Right lung (tissue), 10 donors: ENCODE measurements at places on chromosomes 3 and 15. TPM values are rescaled to one million over a fixed set of nuclear protein-coding genes. Genes with fewer than 3 reads are reported as not detected.
A peak's percentile ranks its signal among the peaks of the same experiment; 100 is the strongest.

DNA sequence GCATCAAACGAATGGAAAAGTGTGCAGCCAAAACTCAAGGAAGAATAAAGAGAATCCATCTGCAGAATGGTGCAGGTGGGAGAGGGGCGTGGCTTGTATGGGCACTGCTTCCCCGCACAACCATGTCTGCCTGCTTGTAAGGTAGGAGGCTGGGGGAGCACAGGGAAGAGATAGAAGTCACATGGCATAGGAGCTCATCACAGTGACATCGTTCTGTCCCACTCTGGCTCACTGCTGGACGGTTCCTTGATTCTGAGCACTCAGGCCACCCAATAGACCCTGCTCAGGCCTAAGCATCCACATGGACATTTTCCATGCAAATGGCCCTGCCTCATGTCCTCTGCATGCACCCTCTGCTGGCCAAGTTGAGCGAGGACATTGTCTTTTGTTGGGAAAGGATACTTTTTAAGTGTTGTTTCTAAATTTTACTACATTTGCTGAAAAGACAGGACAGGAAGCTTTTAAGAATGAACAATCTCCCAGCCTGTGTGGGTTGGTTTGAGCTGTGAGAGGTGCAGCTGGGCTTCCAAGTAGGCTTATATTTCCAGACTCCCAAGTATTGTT is 3.1 kb downstream of the MYLK start:
- peak; percentile 13 for DNase-seq

DNA sequence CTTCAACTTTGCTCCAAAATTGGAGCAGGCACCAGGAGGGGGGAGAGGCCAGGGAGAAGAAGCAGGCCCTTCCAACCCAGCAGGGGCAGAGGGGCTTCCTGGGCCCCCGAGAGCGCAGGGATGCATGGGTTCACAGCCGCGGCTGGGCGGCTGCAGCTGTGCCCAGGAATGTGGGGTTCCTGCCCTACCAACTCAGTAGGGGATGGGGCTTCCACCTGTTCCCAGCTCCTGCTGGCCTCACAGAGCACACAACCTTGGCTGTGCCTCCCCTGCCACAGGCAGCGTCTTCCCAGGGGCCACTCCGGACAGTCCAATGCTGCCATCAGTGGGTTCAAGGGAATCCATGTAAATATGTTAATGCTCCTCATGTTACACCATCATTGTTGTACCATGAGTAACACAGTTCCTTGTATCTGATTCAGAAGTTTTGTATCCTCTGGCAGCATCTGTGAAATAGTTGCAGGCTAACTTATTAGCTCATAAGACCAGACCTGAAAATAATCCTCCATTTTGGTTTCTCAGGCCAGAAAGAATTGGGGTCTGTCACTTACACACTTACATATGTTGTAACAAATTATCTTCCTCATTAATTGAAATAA is 12.1 kb upstream of the SIAH2 start:
- DNase-seq = no peak

DNA sequence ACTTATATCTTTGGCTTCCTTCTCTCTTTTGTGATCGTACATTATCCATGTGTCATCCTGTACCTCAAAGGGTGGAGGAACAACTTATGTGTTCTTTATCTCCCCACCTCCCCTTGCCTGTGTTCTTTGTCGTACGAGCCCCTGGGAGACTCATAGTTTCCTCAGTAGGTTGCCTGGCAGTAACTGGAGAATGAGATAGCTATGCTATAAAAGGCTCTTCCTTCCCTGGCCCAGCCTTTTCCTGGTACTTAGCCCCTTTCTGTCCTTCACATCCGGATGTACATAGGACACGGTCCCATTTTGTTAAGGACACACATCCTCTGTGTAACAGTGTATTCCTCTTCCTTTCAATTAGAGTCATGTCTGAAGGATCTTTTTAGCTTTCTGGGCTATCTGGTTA is 32.1 kb downstream of the PLCL2 start:
- no peak for DNase-seq

DNA sequence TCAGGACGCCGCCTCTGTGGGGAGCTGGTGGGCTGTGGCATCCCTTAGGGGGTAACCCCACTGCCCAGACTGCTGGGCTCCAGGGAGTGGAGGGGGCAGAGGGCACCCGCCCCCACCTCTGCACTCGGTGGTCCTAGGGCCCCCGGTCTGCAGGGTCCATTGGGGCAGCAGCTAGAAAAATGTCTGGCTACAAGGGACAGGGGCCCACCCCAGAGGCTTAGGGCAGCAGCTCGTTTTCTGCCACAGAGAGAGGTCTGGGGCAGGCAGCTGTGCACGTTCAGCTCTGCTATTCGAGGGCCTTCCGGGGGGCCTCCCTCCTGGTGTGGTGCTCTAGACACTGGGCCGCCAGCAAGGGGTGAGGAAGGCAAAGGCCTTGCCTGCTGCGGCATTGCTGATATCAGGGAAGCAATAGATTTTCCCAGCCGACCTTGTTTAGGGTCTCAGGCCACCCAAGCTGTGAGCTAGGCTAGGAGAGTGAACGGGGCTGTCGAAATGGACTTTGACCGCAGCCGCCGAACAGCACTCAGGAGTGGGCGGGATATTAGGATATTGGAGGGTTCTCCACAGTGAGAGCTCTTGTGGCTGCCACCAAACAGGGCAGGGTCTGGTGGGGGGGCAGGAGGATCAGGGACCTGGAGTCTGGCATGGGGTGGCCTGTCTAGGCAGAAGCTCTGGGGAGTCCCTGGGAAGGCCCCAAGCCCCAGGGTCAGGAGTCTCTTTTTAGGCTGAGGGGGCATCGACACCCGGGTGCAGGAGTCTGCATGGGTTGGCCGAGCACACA is 61.4 kb upstream of the KLF13 start:
- DNase-seq = no peak

- no peak for DNase-seq
Observed at GRCh38 chr3:146380046-146380445, 89.3 kb downstream of the PLSCR2 start.

DNA sequence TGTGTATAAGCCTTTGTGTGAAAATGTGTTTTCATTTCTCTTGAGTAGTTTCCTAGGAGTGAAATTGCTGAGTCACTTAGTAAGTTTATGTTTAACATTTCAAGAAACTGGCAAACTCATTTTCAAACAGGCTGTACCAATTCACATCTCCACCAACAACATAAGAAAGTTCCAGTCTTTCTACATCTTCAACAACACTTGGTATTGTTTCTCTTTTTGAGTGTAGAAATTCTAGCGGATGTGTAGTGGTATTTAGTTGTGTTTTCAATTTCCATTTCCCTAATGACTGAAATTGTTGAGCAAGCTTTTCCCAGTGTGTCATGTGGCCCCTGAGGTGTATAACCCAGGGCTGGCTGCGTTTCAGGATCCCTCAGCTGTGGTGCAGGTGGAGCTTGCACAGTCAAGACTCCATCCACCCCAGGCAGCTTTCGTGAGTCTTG is 258.5 kb downstream of the PDCD6IP start:
- DNase-seq = no peak

GRCh38 chr15:69789648-69790393 is 307.9 kb downstream of the TLE3 start:
- no peak for DNase-seq

GRCh38 chr3:197468866-197469382 is 86.8 kb downstream of the BDH1 start:
- no peak for DNase-seq

GRCh38 chr3:23880703-23881339 is 36.0 kb downstream of the NKIRAS1 start:
- no peak for DNase-seq

- DNase-seq = no peak
Observed at GRCh38 chr3:5078151-5078550, 43.9 kb upstream of the ARL8B start.

CHAC1 gene
- polyA plus RNA-seq = 1.1 TPM

GPR62 gene
- 0.21 TPM for polyA plus RNA-seq

ITIH1 gene
- polyA plus RNA-seq = not detected

SPTBN5 gene
- 1.2 TPM for polyA plus RNA-seq

C3orf49 gene
- polyA plus RNA-seq = 1.2 TPM

SLC28A2 gene
- polyA plus RNA-seq = 0.36 TPM

IL5RA gene
- polyA plus RNA-seq = 3.3 TPM

KLF15 gene
- polyA plus RNA-seq = 6.5 TPM
